H4 (cell line): ENCODE measurements at places on chromosomes 7 and 10.

GRCh38 chr7:150431839-150432658, 18.4 kb upstream of the GIMAP8 start:
- DNase-seq = no peak

DNA sequence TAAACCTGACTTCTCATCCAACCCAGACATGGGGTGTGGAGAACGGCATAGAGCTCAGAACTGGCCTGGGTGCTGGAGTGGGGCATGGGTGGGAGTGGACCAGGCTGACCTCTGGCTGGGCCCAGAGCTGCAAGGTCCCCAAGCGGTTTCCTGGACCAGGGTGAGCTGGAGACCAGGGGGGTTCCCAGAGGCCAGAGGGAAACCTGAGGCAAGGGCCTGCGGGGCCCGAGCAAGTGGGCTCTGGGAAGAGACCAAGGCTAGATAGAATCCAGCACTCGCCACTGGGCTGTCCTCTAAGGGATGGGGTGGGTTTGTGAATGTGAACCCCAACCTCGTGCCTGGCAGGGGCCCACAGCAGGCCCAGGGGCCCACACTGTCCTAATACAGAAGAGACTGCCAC, 39.4 kb upstream of the RET start:
- no peak for DNase-seq

GRCh38 chr10:35346248-35346647, 9.9 kb downstream of the CCNY start:
- DNase-seq = no peak

DNA sequence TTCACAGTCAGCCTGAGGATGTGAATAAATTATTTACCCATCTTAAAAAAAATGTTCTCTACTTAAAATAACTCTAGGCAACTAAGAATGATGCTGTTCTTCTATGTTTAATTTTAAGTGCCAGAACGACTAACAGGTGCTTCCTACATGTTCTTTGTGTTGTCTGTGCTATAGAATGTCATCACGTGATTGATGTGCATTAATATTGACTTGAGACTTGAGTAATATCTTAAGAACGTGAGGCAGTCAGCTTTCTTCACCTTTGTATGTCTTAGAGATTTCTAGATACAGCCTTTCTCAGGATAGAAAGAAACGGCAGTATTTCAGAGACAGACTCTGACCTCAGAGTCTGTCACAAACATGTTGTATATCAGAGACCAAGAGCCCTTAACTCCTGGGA, 274.6 kb downstream of the KCND2 start:
- DNase-seq = no peak

GRCh38 chr10:125082881-125083575, 77.3 kb downstream of the CTBP2 start:
- DNase-seq = no peak

- DNase-seq = no peak
Measured at GRCh38 chr7:43105521-43106120, 6.8 kb upstream of the HECW1 start.
